ENCODE measurements at places on chromosomes 16 and 17. TPM values are rescaled to one million over a fixed set of nuclear protein-coding genes. Genes with fewer than 3 reads are reported as not detected.

CTF1 gene
- total RNA-seq: 0.39 TPM

ACD gene
- 34.0 TPM for total RNA-seq

CMTR2 gene
- 11.7 TPM for total RNA-seq

TBC1D3I gene
- total RNA-seq: 0.27 TPM

XYLT1 gene
- 0.66 TPM for total RNA-seq

SLC35G6 gene
- not detected for total RNA-seq

HOXB13 gene
- total RNA-seq: 1.8 TPM

MYH8 gene
- not detected for total RNA-seq

FOXN1 gene
- total RNA-seq: 0.06 TPM

CA5A gene
- total RNA-seq: not detected

FBXW10 gene
- total RNA-seq: 0.86 TPM

TBC1D16 gene
- total RNA-seq: 11.8 TPM

TLCD2 gene
- 1.4 TPM for total RNA-seq

AMDHD2 gene
- 23.1 TPM for total RNA-seq

ZFHX3 gene
- 9.3 TPM for total RNA-seq

SEC14L1 gene
- total RNA-seq: 53.5 TPM

SOX9 gene
- 7.7 TPM for total RNA-seq

GFAP gene
- 0.85 TPM for total RNA-seq

PTGES3L gene
- 1.2 TPM for total RNA-seq

COX6A2 gene
- not detected for total RNA-seq

HEATR3 gene
- 14.3 TPM for total RNA-seq
